ENCODE measurements at places on chromosomes 6 and 20. TPM values are rescaled to one million over a fixed set of nuclear protein-coding genes. Genes with fewer than 3 reads are reported as not detected.

Gene TXLNB
- 0.50 TPM for total RNA-seq

DNA sequence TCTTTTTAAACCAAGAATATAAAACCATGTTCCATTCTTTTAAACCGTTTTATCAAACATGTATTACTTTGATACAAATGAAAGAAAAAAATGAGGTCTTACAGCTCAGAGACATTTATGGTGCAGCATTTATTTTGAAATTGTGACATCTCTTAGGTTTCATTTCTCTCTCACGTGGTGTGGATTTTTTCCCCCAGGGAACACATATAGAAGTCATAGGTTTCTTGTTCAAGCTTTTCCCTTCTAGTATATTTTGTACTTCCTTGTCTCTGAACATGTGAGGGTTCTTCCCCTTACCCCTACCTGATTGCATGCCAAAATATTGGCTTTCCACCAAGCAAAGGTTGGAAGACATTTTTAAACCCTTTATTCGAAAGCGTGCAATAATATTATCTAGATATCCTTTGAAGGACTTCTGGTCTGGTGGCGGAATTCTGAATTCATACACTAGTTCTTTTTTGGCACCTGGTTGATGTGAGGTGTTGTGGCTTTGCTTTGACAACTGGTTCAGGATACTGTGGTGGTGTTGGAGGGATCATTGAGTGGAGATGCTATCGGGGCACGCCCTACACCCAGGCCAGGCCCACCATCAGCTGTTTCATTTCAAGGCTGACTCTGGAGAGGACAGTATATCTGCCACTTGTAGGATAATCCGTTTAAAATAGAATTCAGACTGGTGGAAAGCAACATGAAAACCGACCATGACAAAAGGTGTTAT, 5.6 kb upstream of the FAM50B start:
- H3K4me3 ChIP-seq, result no peak overlapping the region
- peaks cover 2% of the 10 kb centered on the region for H3K4me1 ChIP-seq
- no peaks in the 10 kb centered on the region for H3K27me3 ChIP-seq

Gene HCRTR2
- not detected for total RNA-seq

- no peak for DNase-seq
- H3K36me3 ChIP-seq, result no peaks in the 10 kb centered on the region
- H3K27me3 ChIP-seq, result no peaks in the 10 kb centered on the region
- no peak overlapping the region for H3K27ac ChIP-seq
These were observed 65.0 kb upstream of the IFNGR1 start for GRCh38 chr6:137283940-137284810.

- DNase-seq, result no peak
- H3K4me3 ChIP-seq, result no peak overlapping the region
- peaks cover 35% of the 10 kb centered on the region for H3K4me1 ChIP-seq
These were observed 4.1 kb upstream of the LY86 start for GRCh38 chr6:6584310-6585002.

GRCh38 chr6:5174244-5174643, 86.5 kb downstream of the LYRM4 start:
- no peaks in the 10 kb centered on the region for H3K36me3 ChIP-seq
- H3K4me3 ChIP-seq, result peak overlapping the region; percentile 3
- H3K27ac ChIP-seq, result peak overlapping the region; percentile 83
- no peaks in the 10 kb centered on the region for H3K27me3 ChIP-seq
- peaks cover 21% of the 10 kb centered on the region for H3K4me1 ChIP-seq

Gene RAB44
- total RNA-seq, result 0.09 TPM

DNA sequence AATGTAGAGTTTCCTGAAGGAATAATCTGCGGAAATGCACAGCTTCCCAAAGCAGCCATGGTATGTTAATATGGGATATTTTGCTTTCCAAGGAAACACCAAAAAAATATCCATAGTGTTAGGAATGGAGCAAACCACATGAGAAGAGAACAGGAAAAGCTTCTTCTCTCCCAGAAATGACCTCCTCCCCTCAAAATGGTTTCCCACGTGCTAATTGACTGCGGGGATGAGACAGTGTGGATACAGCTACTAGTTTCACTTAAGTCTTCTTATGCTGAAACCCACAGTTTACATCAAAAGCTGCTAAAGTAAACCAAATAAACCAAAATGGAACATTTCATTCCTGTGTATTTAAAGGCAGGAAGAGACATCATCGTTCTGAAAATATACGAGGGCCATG, 69.4 kb downstream of the FYN start:
- no peaks in the 10 kb centered on the region for H3K27me3 ChIP-seq
- peaks cover 12% of the 10 kb centered on the region for H3K36me3 ChIP-seq
- H3K4me3 ChIP-seq, result no peak overlapping the region

- DNase-seq, result no peak
- no peak overlapping the region for H3K27ac ChIP-seq
- H3K36me3 ChIP-seq, result peaks cover 4% of the 10 kb centered on the region
- no peaks in the 10 kb centered on the region for H3K4me1 ChIP-seq
- H3K4me3 ChIP-seq, result no peak overlapping the region
These were observed 26.1 kb downstream of the SEC63 start for GRCh38 chr6:107931894-107932293.

Gene HLA-DRB5
- total RNA-seq, result 25.6 TPM

Gene GFRA4
- not detected for total RNA-seq
